ENCODE measurements at places on chromosomes 4 and X.

DNA sequence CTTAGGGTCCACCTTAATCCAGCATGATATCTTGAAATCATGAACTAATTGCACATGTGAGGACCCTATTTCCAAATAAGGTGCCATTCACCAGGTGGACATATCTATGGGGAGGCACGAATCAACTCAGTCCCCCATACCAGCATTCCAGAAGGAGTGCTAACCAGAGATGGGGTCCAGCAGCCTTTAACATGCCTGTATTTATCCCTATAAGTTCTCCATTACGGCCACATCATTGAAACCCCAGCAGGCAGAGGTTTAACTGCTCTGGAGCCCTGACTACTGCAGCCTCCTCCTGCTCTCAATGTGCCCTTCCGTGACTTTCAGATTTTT, 3.2 kb upstream of the ASMTL start:
- peaks cover 12% of the 10 kb centered on the region for H3K4me1 ChIP-seq
- no peak for DNase-seq
- H3K4me3 ChIP-seq: no peak overlapping the region
- no peak overlapping the region for H3K27ac ChIP-seq

- H3K4me1 ChIP-seq: no peaks in the 10 kb centered on the region
- H3K27ac ChIP-seq: no peak overlapping the region
- no peaks in the 10 kb centered on the region for H3K27me3 ChIP-seq
These were observed 256.8 kb downstream of the DHRSX start for GRCh38 chrX:2243913-2244460.

- H3K36me3 ChIP-seq: no peaks in the 10 kb centered on the region
- no peaks in the 10 kb centered on the region for H3K27me3 ChIP-seq
- H3K4me3 ChIP-seq: no peak overlapping the region
- no peak overlapping the region for H3K27ac ChIP-seq
These were observed 17.9 kb downstream of the VSIG4 start for GRCh38 chrX:66021765-66022631.

- H3K4me1 ChIP-seq: peaks cover 32% of the 10 kb centered on the region
- H3K27me3 ChIP-seq: no peaks in the 10 kb centered on the region
- H3K4me3 ChIP-seq: peak overlapping the region; percentile 86
- H3K27ac ChIP-seq: peak overlapping the region; percentile 92
- DNase-seq: peak; percentile 73
- H3K36me3 ChIP-seq: no peaks in the 10 kb centered on the region
These were observed 825 bp upstream of the RASGEF1B start for GRCh38 chr4:81472281-81473182.

DNA sequence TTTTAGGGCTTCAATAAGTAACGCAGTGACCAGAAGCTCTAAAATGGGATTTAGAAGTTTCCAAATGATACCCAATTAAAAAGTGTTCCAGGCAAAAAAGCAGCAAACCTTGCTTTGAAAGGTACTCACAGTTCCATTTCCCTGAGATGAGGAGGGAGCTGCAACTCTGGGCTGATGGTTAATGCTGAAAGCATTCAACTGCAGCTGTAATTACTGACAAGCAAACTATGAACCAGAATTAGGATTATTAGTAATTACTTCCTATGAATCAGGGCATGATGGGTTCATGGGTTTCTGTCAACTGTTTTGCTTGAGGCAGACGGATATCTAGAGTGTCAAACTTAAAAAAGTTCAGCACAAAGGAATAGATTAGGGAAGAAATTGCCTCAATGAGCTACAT, 357.4 kb downstream of the STIM2 start:
- no peak overlapping the region for H3K4me3 ChIP-seq
- H3K27ac ChIP-seq: no peak overlapping the region
- no peaks in the 10 kb centered on the region for H3K27me3 ChIP-seq

- H3K4me1 ChIP-seq: peaks cover 16% of the 10 kb centered on the region
- no peak overlapping the region for H3K4me3 ChIP-seq
- H3K36me3 ChIP-seq: no peaks in the 10 kb centered on the region
- DNase-seq: no peak
These were observed 117.8 kb upstream of the SPRY1 start for GRCh38 chr4:123278755-123279154.

DNA sequence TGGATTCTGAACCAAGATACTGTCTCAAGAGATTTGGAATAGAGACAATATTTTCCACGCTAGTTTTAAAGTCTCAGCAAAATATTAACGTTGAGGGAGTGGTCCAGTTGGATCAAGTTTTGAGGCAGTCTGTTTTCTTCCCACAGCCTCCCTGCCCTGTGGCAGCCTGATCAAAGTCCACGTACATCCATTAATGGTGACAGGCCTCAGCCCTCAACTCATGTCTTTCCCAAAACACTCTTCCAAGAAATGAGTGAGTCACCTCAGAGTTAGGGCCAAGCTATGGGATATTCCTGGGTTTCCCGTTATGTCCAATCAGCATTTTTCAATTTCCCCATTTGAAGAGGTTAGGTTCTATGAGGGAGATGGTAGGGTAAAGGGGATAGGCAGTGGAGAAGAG, 28.5 kb downstream of the EGFL6 start:
- DNase-seq: no peak
- no peak overlapping the region for H3K4me3 ChIP-seq
- H3K36me3 ChIP-seq: no peaks in the 10 kb centered on the region
- H3K27ac ChIP-seq: no peak overlapping the region
- no peaks in the 10 kb centered on the region for H3K27me3 ChIP-seq

DNA sequence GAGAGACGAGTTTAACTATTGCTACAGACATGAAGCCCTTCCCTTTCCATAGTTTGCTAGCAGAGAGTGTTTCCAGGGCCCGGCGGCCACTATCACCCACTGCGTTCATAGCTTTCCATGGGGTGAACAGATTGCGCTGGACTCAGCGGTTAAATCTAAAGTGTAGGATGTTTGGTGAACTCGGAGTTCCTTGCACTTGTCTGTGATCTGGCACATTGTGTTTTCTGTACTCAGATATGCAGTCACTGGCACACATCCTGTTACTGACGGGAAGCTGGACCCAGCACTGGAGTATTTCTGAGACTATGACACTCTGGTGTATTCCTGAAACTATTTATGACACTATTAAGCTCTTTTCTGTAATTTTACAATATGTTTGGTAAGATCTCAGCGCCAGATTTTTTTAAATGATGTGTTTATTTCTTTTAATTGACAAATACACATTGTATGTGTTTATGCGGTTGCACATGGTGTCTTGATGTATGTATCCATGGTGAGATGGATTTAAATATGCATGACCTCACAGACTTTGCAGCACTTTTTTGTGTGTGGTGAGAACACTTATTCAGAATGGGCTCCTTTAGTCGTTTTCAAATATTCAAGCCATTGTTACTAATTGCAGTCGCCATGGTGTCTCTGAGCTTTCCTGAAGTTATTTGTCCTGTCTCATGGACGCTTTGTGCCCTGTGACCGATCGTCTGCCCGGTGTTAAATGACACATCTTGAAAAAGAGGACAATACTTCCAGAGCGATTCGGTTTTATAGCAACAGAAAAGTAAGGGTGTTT, 14.1 kb downstream of the CD99 start:
- no peak overlapping the region for H3K4me3 ChIP-seq
- H3K27ac ChIP-seq: no peak overlapping the region
- H3K36me3 ChIP-seq: no peaks in the 10 kb centered on the region
- H3K4me1 ChIP-seq: peaks cover 67% of the 10 kb centered on the region
- H3K27me3 ChIP-seq: no peaks in the 10 kb centered on the region
- DNase-seq: peak; percentile 59

Data from tibial artery (tissue), 4 donors.